ENCODE measurements at places on chromosomes 11 and 22. TPM values are rescaled to one million over a fixed set of nuclear protein-coding genes. Genes with fewer than 3 reads are reported as not detected.

The SLCO2B1 gene
- 9.9 TPM for polyA plus RNA-seq

The GDPD4 gene
- polyA plus RNA-seq = 0.34 TPM

The SCUBE1 gene
- polyA plus RNA-seq = 10.7 TPM

The PVALB gene
- polyA plus RNA-seq = 12.3 TPM

The PHLDB1 gene
- polyA plus RNA-seq = 66.2 TPM

The RTCB gene
- 104 TPM for polyA plus RNA-seq

The ZP1 gene
- polyA plus RNA-seq = not detected

The NPTXR gene
- 4.3 TPM for polyA plus RNA-seq

The OR5A1 gene
- not detected for polyA plus RNA-seq

The OVOL1 gene
- 11.9 TPM for polyA plus RNA-seq

The CASP5 gene
- polyA plus RNA-seq = 0.14 TPM

The OR5P2 gene
- not detected for polyA plus RNA-seq

The SMC1B gene
- polyA plus RNA-seq = 0.53 TPM

The GLYATL2 gene
- 2.7 TPM for polyA plus RNA-seq

The GRM5 gene
- polyA plus RNA-seq = 0.16 TPM

The NNMT gene
- polyA plus RNA-seq = 0.38 TPM

The FADS2 gene
- 101 TPM for polyA plus RNA-seq

The SLC22A6 gene
- polyA plus RNA-seq = 0.22 TPM

The SLC22A25 gene
- polyA plus RNA-seq = 0.23 TPM

The WNT11 gene
- polyA plus RNA-seq = 13.4 TPM

The OR52N1 gene
- not detected for polyA plus RNA-seq

The PACSIN3 gene
- 22.5 TPM for polyA plus RNA-seq

The OR5M10 gene
- not detected for polyA plus RNA-seq

The VSTM5 gene
- polyA plus RNA-seq = 1.2 TPM

The RIMBP3C gene
- polyA plus RNA-seq = 0.43 TPM

The POU2AF2 gene
- not detected for polyA plus RNA-seq

The PRR33 gene
- polyA plus RNA-seq = 0.20 TPM

The KRTAP5-7 gene
- not detected for polyA plus RNA-seq

The SLC5A1 gene
- polyA plus RNA-seq = 0.37 TPM

The JHY gene
- 10.0 TPM for polyA plus RNA-seq

The CCDC73 gene
- 0.24 TPM for polyA plus RNA-seq

The TRPM5 gene
- 2.3 TPM for polyA plus RNA-seq

The CACNA1I gene
- 0.15 TPM for polyA plus RNA-seq

Data from left renal pelvis (tissue), 4 donors.